ENCODE measurements at places on chromosomes 12 and 14.

DNA sequence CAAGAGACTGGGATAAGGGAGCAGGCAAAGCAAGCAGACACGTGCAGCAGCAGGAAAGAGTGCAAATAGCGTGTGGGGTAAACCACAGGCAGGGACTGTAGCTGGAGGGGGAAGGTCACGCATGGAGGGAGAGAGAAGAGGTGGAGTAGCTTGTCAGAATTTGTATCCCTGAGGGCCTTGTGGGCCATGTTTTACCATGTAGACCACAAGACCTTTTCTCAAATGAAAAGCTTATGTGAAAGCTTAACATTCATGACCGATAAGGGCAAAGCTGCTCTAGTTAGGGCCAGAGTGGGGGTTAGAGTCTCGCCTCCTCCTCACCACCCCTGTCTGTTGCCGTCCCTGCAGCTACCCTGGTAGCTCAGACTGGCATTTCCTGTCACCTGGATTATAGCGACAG, 152.9 kb upstream of the E2F7 start:
- no peak for DNase-seq

GRCh38 chr14:47585447-47585846, 90.0 kb downstream of the MDGA2 start:
- no peak for DNase-seq

- DNase-seq: no peak
These were observed 562 bp downstream of the EAPP start for GRCh38 chr14:34538871-34539406.

DNA sequence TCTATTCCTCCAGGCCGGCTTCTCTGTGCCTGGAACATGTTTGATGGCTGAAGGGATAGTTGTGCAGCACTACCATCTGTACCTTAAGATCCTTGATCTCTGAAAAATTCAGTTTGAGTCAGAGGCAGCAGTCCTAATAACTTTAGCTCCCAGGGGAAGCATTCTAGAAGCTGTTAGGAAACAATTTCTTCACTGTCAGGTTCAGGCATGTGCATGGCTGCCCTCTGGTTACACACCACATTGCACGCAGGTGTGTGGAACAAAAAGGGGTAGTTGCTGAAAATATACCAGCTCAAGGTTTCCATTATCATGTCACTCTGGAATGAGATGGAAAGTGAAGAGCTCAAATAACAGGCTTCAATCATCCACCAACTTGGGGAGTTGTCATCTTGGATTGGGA, 80.1 kb downstream of the CHST11 start:
- no peak for DNase-seq

- no peak for DNase-seq
These were observed 83.7 kb downstream of the TNFAIP2 start for GRCh38 chr14:103206836-103207387.

Measured in stimulated activated CD8-positive, alpha-beta memory T cell treated with anti-CD3 and anti-CD28 coated beads, Interleukin-15, amount 100 ng/mL, for 24 hours (primary cell).